Smooth muscle cell of the umbilical artery (primary cell): ENCODE measurements at places on chromosomes 1 and 21. TPM values are rescaled to one million over a fixed set of nuclear protein-coding genes. Genes with fewer than 3 reads are reported as not detected.

The ITGB2 gene
- total RNA-seq: 0.28 TPM in 1 of 2 replicates, not detected in the other

The SPATA45 gene
- total RNA-seq: not detected in 2 replicates

The CFAP57 gene
- total RNA-seq: 0.09 and 0.30 TPM in 2 replicates

The PDZK1 gene
- 0.28 and 0.30 TPM in 2 replicates for total RNA-seq

The LYPD8 gene
- not detected in 2 replicates for total RNA-seq

The CD101 gene
- total RNA-seq: under 0.01 and 0.18 TPM in 2 replicates

The WDR64 gene
- not detected in 2 replicates for total RNA-seq

The IRF6 gene
- total RNA-seq: 0.05 and 0.59 TPM in 2 replicates

The ATAD3C gene
- total RNA-seq: 0.09 TPM in 1 of 2 replicates, not detected in the other

The OLIG1 gene
- not detected in 2 replicates for total RNA-seq

The CNKSR1 gene
- 0.30 and 0.74 TPM in 2 replicates for total RNA-seq

The LEPROT gene
- total RNA-seq: 40.1 and 45.0 TPM in 2 replicates

The TP73 gene
- total RNA-seq: not detected in 2 replicates

The LAMC1 gene
- 959 and 1,206 TPM in 2 replicates for total RNA-seq

The PIGV gene
- total RNA-seq: 21.7 and 37.4 TPM in 2 replicates

The RSPH1 gene
- total RNA-seq: not detected in 2 replicates

The IVL gene
- 1.1 TPM in 1 of 2 replicates, not detected in the other for total RNA-seq

The SPATA21 gene
- not detected in 2 replicates for total RNA-seq

The LRRC40 gene
- total RNA-seq: 16.9 and 29.7 TPM in 2 replicates

The CHI3L1 gene
- total RNA-seq: 2.4 and 339 TPM in 2 replicates

The NCMAP gene
- total RNA-seq: not detected in 2 replicates

The TRABD2B gene
- under 0.01 and 0.14 TPM in 2 replicates for total RNA-seq

The PROX1 gene
- total RNA-seq: under 0.01 and 0.51 TPM in 2 replicates

The CD5L gene
- total RNA-seq: not detected in 2 replicates

The CAMK2N1 gene
- total RNA-seq: 2.1 and 8.5 TPM in 2 replicates

The DTL gene
- 1.8 and 8.0 TPM in 2 replicates for total RNA-seq

The SLC6A17 gene
- under 0.01 and 0.60 TPM in 2 replicates for total RNA-seq

The LINGO4 gene
- not detected in 2 replicates for total RNA-seq

The CASQ1 gene
- total RNA-seq: 0.09 TPM in 1 of 2 replicates, not detected in the other

The C1orf141 gene
- total RNA-seq: not detected in 2 replicates

The SLC5A9 gene
- total RNA-seq: not detected in 2 replicates

The RGS13 gene
- not detected in 2 replicates for total RNA-seq

The PDE4B gene
- total RNA-seq: 7.6 and 15.1 TPM in 2 replicates

The RIMS3 gene
- total RNA-seq: under 0.01 and 0.09 TPM in 2 replicates
